ENCODE measurements at places on chromosomes 7 and 10.
A peak's percentile ranks its signal among the peaks of the same experiment; 100 is the strongest.

DNA sequence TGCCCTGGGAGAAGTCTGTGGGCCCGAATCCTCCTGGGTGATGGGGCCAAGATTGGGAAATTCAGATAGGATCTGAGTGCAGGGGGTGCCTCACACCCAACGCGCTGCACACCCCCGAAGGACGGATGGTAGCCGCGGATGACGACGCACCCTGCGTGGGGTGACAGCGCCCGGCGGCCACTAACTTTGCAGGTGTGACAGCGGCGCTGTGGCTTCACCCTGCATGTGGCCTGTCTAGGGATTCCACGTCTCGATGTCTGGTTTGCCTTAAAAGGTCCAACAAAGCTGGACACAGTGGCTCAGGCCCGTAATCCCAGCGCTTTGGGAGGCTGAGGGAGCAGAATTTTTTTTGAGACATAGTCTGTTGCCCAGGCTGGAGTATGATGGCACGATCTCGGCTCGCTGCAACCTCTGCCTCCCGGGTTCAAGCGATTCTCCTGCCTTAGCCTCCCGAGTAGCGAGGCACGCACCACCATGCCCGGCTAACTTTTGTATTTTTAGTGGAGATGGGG is 18.6 kb downstream of the ADAP1 start:
- peaks cover 6% of the 10 kb centered on the region for H3K36me3 ChIP-seq
- peaks cover under 1% of the 10 kb centered on the region for H3K27me3 ChIP-seq
- H3K27ac ChIP-seq: peak overlapping the region; percentile 41
- peak overlapping the region; percentile 29 for H3K4me3 ChIP-seq
- DNase-seq: no peak

GRCh38 chr10:98310701-98311100 is 42.7 kb upstream of the LOXL4 start:
- no peak overlapping the region for H3K4me3 ChIP-seq
- no peak for DNase-seq
- H3K36me3 ChIP-seq: no peaks in the 10 kb centered on the region
- peaks cover 16% of the 10 kb centered on the region for H3K27me3 ChIP-seq
- H3K27ac ChIP-seq: no peak overlapping the region

DNA sequence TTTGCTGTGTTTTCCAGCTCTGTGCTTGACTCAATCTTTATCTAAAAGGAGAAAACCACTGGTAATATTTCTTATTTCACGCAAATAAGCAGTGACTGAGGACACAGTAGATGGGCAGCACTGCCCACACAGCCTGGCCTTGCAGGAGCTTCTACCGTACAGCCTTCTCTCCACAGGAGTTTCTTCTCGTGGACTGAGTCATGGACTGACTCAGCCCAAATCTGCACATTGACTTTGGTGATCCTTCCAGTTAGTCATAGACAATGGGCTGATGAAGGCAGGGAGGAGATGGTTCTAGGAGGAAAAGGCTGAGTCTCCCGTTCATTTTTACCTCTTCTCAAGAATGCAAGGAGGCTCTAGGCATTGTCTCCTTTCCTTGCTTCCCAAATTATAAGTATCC is 200.7 kb downstream of the RAPGEF5 start:
- H3K4me1 ChIP-seq: peaks cover 22% of the 10 kb centered on the region
- no peak overlapping the region for H3K27ac ChIP-seq
- DNase-seq: no peak
- H3K4me3 ChIP-seq: no peak overlapping the region

GRCh38 chr7:151276666-151277590 is 28.4 kb upstream of the SMARCD3 start:
- peaks cover 11% of the 10 kb centered on the region for H3K4me1 ChIP-seq
- H3K4me3 ChIP-seq: peak overlapping the region; percentile 74

- H3K4me1 ChIP-seq: no peaks in the 10 kb centered on the region
- H3K4me3 ChIP-seq: no peak overlapping the region
- DNase-seq: no peak
- H3K36me3 ChIP-seq: no peaks in the 10 kb centered on the region
- H3K27ac ChIP-seq: no peak overlapping the region
Measured at GRCh38 chr10:14153570-14154055, 177.1 kb downstream of the FRMD4A start.

DNA sequence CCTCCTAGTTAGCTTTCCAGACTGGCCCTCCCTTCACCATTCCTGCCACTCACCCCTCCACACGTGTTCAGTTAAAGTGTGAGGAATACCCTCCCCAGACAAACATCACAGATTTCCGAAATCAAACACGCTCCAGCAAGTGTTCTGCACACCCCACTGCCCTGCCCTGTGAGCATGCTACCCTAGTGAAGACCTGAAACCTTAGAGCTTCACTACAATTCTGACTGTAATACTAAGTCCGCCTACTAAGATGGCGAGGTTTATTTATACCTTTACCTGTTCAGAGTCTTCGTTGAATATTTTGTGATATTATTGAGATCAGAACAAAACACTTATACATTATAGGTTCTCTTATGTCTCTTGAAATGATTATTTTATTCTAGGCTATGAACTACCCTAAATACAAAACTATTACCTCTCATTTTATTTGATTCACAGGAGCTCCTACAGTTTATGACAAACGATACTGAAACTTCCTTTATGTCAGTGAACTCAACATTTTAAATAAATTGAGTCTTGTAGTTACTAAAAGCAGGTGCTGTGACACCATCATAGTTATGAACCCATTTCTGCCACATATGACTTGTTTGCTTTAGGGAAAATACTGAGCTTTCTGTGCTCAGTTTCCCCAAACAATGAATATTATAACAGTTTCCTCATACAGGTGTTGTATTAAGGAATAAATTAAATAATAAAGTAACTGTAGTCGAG is 8.6 kb downstream of the SCIN start:
- H3K4me3 ChIP-seq: no peak overlapping the region
- DNase-seq: no peak
- peaks cover 21% of the 10 kb centered on the region for H3K27me3 ChIP-seq
- H3K36me3 ChIP-seq: no peaks in the 10 kb centered on the region

- no peaks in the 10 kb centered on the region for H3K4me1 ChIP-seq
- H3K27me3 ChIP-seq: peaks cover 21% of the 10 kb centered on the region
- no peaks in the 10 kb centered on the region for H3K36me3 ChIP-seq
- no peak overlapping the region for H3K4me3 ChIP-seq
- DNase-seq: no peak
- no peak overlapping the region for H3K27ac ChIP-seq
Measured at GRCh38 chr7:86647385-86648094, 3.8 kb downstream of the GRM3 start.

DNA sequence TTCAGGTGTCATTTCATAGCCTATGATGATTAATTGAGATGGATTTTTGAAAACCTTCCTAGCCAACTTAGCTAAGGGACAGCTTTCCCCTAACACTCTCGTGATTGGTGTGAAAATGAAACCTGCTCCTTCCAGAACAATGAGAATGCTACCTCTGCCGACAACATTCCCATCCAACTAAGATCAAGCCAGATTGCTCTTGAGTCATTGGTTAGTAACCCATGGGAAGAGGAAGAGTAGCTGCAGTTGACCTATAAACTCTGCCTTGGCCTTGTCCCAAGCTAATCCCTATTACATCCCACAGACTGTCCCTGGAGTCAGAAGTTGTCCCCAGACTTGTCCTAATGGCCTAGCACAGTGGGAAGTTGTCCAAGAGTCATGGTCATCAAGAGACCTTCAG is 80.5 kb upstream of the SVIL start:
- H3K4me3 ChIP-seq: no peak overlapping the region
- no peaks in the 10 kb centered on the region for H3K27me3 ChIP-seq
- H3K4me1 ChIP-seq: peaks cover 3% of the 10 kb centered on the region
- peaks cover 5% of the 10 kb centered on the region for H3K36me3 ChIP-seq
- DNase-seq: no peak

DNA sequence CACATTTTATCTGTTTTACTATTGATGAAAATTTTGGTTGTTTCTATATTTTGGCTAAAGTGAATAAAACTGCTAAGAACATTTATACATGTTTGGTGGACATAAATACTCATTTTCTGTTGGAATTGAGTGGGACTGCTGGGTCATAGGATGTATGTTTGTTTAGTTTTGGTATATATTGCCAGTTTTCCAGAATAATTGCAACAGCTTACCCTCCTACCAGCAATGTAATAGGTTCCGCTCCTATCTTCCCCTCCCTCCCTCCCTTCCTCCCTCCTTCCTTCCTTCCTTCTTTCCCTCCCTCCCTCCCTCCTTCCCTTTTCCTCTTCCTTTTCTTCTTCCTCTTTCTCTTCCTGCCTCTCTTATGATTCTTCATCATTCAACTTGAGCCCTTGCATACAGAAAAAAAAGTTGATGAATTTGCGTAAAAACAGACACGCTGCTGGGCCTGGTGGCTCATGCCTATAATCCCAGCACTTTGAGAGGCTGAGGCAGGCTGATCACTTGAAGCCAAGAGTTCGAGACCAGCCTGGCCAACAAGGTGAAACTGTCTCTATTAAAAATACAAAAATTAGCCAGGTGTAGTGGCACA is 23.5 kb downstream of the VKORC1L1 start:
- peaks cover 1% of the 10 kb centered on the region for H3K4me1 ChIP-seq
- no peaks in the 10 kb centered on the region for H3K27me3 ChIP-seq
- no peak overlapping the region for H3K27ac ChIP-seq
- peaks cover 24% of the 10 kb centered on the region for H3K36me3 ChIP-seq
- DNase-seq: no peak
- H3K4me3 ChIP-seq: no peak overlapping the region

- no peaks in the 10 kb centered on the region for H3K4me1 ChIP-seq
- no peak for DNase-seq
- H3K4me3 ChIP-seq: no peak overlapping the region
- H3K36me3 ChIP-seq: no peaks in the 10 kb centered on the region
Measured at GRCh38 chr7:84484502-84485079, 290.0 kb upstream of the SEMA3A start.

DNA sequence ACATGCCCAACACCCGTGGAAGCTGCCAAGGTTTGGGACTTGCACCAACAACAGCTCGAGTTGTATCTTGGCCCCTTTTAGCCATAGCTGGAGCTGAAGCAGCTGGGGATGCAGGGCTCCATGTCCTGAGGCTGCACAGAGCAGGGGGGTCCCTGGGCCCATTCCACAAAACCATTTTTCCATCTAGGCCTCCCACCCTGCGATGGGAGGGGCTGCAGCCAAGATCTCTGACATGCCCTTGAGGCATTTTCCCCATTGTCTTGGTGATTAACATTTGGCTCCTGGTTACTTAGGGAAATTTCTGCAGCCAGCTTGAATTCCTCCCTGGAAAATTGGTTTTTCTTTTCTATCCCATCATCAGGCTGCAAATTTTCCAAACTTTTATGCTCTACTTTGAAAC is 637.8 kb upstream of the VSTM2A start:
- H3K4me3 ChIP-seq: no peak overlapping the region
- H3K27ac ChIP-seq: no peak overlapping the region
- no peaks in the 10 kb centered on the region for H3K4me1 ChIP-seq
- H3K27me3 ChIP-seq: no peaks in the 10 kb centered on the region
- H3K36me3 ChIP-seq: no peaks in the 10 kb centered on the region

All from T-helper 2 cell treated with Interferon-gamma antibody and Interleukin-4, amounts not matched to agents 5 μg/mL and 100 μg/mL, for 36 hours (primary cell).